ENCODE measurements at places on chromosomes 12 and 14.

DNA sequence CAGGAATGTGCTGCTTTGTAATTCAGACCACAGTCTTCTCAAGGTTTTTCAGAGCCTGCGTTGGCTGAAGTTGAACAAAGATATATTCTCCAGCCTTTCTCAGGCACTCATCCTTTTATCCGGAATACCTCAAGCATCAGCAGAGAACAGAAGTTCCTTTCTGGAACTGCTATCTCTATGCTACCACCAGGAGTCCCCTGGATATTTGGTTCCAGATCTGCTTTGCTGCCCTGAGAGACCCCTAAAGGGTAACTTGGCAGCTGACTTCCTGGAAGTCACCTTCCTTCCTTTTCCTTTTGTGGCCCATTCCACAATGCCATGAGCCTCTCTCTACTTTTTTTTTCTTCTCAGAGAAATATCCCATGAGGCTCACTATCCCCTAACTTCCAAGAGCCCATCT, 188.2 kb downstream of the PLCZ1 start:
- no peak for DNase-seq

DNA sequence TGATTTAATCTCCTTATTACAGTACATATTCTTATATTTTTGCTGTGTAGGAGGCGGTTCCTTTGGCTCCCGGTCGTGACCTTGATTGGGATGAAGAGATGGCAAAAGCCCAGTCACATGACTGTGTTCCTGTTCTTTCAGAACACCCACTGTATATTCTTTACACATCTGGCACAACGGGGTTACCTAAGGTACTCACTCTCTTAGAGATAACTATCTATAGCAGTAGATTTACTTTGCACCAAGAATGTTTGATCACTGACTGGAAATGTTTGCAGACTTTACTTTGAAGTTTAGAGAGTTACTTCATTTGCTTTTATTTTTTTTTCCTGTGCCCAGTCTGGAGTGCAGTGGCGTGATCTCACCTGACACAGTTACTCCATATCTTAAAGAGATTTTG, 65.2 kb downstream of the ACSS3 start:
- no peak for DNase-seq

- DNase-seq: no peak
Measured at GRCh38 chr12:112096667-112097066, 11.9 kb downstream of the NAA25 start.

DNA sequence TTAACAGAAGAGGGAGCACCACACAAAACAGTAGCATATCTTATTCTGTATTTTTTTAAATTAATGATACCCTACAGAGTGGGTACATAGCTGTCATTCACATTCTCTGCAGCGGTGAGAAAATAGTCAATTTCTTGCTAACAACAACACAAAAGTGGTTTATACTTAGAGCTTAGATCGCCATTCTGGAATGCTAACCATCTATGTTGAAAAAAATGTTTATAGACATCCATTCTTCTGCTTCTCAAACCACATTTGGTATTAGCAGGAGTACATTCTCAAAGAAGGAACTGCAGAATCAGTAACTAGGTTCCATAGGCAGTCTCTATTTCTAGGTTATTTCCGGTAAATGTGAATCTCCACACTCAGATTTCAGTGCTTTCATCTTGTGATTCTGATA, 185.9 kb downstream of the PPFIA2 start:
- DNase-seq: no peak

GRCh38 chr14:85599939-85600338, 70.0 kb downstream of the FLRT2 start:
- DNase-seq: peak; percentile 41

DNA sequence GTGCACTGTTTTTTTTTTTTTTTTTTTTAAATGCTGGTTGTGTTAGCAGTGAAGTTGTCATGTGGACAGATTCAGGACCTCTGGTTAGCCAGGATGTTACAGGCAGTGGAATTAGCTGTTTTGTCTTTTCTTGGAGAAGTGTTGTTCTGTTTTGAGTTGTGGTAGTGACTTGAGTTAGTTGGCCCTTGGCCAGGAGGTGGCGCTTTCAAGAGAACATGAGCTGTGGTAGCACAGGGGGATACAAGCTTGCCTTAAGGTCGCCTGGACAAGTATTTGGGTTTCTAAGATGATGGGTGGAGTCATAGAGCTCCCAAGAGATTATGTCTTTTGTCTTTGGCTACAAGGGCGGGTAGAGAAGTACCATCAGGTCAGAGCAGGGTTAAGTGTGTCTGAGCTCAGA, 33.3 kb upstream of the CCDC198 start:
- DNase-seq: peak; percentile 4

DNA sequence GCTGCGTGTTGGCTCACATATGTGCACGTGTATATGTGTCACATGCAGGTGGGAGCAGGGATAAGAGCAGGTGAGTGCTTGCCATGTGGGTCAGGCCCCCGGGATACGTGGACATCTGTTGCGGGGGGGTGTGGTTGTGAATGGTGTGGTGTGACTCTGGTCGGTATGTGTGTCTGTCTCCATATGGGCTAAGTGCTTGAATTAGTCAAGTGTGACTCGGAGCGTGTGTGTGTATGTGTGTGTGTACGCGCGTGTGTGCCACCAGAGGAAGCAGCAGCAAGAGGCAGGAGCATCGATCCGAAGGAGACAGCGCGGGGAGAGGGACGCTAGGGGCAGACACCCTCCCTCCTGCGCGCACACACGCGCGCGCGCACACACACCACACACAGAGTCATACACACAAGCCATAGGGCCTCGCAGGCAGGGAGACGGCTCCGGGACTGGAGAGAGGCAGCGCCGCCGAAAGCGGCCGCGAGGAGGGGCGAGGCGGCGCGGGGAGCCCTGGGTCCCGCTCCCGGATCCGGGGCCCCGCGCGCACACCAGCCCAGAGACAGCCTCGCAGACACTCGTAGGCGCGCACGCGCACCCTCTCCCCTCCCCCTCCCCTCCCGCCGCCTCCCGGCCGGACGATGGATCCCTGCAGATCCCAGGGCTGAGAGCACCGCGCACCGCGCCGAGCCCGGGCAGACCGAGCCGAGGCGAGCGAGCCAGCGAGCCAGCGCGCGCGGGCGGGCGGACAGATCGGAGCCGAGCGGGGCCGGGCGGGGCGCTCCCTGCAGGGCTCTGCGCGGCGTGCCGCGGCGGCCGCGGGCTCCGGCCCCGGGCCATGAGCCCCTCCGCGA, at the start of gene ASIC1:
TSS of gene ASIC1 (plus strand) at position 597 of the 842 bp plus-strand sequence. CDS start 1,171 bp downstream, outside the sequence.
- DNase-seq: peak; percentile 79

- DNase-seq: peak; percentile 79
Measured at GRCh38 chr12:56521590-56522371, at the start of gene RBMS2. TSS of gene RBMS2 (plus strand) at chr12:56521820. CDS start at chr12:56522024, 204 bp downstream.

DNA sequence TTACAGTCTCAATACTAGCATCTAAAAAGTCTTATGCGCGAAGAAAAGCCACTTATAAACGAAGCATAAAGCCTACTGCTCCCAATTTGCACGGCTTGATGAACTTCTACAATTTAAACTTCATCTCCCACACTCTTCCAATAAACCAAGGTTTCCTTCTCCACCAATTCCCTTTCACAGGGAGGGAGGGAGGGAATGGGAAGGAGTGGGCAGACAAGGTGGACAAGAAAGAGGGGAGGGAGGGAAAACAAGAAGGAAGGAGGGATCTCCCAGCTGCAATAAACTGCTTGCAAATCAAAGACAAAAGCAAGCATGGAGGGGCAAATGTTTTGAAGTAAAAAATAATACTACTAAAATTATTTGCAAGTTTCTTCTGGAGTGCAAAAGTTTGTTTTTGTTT, 64.5 kb downstream of the MED13L start:
- DNase-seq: no peak

DNA sequence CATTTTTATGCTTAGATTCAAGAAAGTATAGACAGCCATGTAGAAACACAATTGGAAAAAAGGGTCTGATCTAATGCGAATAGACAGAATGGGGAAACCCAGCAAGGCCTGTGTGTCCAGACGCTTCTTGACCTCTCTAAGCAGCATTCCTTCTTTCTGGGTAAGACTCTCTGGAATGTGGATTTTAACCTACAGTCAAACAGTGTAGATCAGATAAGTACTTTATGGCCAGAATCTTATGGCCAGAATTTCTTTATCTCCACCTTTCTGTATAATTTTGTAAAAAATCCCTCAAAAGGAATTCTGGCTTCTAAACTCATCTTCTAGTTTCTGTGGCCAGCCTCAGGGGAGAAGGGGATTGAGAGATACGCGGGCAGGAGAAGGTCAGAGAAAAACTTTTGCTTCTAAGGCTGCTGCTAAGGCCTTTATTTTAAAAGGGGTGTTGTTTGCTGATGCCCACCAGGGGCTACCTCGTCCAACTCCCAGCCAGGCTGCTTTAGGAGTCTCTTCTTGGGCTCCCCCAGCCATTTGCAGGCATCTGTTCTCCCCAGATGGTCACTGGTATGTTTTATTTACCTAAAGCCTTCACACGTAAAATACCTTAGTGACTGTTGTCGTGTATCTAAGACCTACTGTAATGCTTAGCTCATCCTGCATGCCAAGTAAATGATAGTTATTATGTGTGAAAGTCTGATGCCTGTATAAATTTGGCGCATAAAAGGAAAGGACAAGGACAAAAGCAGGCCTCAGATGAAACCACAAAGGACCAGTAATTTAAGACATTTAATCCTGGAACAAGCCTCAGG, 68.4 kb downstream of the ANO6 start:
- no peak for DNase-seq

DNA sequence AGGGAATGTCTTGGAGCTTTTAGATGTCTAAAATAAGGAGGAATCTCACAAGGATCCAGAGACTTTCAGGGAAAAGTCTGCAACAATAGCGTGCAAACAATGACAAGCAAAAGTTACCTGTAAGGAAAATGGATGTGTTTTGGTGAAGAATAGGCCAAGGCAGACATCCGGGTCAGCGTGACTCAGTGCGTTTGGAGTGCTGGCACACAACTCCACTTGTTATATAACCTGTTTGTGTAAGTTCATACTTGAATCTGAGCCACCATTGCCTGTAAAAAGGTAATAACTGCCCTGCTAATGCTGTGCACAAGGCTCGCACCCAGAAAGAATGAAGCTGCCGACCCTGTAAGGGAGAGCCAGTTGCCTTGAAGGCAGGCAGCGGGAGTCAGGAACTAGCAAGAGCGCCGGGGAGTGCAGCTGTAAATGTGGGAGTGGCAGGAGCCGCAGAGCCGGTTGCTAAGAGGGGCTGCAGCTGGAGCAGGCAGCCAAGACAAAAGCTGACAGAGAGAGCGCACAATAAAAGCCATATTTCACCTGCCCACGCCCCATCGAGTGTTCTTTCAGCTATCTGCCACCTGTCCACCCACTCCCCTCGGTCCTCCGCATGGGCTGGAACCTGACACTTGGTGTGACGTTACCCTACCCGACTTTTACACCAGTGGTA, 638.5 kb upstream of the MIS18BP1 start:
- DNase-seq: no peak

GRCh38 chr14:53327716-53328115, 174.6 kb upstream of the DDHD1 start:
- no peak for DNase-seq

- no peak for DNase-seq
Measured at GRCh38 chr12:53076461-53076860, 2.7 kb downstream of the SPRYD3 start.

- no peak for DNase-seq
Measured at GRCh38 chr14:75944607-75945241, 37.1 kb downstream of the TGFB3 start.

DNA sequence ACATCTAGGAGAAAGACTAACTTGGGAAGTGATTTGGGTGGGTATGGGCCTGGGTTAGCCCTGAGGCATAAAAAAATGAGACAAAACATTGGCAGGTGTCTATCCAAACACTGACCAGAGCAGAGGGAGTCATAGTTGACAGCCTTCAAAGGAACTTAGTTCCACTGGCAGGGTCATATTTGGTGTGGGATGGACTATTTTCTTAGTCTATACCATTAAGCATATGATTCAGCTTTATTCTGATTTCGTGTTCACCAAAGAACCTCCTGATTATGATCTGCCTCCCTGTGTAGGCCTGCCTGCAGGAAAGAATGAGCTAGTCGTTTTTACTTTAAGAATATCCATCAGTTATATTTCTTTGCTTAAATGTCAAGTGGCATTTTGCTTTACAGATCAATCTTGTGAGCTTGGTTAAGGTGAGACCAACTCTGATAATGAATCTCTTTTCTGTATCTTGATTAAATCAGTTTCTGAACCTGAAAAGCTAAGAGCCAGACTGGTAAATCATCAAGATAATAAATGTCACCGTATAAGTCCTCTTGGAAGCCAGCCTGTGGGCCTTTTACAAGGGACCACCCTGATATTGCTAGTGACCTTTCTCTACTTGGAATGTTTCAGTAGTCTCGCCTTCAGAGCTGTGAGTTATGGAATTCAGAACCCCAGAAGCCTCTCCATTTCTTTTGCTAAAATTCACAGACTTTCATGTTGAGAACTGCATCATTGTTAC, 182.9 kb downstream of the MON2 start:
- no peak for DNase-seq

- peak; percentile 37 for DNase-seq
Measured at GRCh38 chr12:59780605-59781135, 184.8 kb downstream of the SLC16A7 start.

DNA sequence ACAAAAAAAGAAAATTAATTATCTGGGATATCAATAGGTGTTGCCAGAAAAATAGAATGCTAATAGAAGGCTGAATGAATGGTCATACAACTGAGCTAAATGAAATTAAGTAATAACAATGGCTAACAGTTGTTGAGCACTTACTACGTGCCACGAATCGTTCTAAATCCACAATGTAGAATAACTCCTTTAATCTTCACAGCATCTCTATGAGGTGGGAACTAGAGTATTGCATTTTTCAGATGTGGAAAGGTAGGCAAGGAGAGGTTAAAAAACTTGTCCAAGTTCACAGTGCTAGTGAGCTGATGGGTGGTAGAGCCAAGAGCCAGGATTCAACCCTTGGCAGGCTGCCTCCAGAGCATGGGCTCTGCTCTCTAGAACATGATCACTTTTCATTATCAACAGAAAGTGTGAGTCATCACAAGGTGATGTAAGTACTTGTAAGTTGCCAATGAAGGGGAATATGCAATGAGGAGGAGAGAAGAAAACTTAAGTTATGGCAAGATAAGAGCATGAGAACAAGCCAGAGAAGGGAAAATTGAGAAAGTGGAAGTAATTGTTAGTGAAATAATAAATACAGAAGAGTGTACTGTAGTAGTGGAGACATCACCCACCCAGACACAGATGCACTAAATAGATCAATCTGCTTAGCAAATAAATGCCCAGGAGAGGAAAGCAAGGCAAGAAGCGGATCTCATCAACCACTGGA, 122.1 kb downstream of the PRKD1 start:
- no peak for DNase-seq

DNA sequence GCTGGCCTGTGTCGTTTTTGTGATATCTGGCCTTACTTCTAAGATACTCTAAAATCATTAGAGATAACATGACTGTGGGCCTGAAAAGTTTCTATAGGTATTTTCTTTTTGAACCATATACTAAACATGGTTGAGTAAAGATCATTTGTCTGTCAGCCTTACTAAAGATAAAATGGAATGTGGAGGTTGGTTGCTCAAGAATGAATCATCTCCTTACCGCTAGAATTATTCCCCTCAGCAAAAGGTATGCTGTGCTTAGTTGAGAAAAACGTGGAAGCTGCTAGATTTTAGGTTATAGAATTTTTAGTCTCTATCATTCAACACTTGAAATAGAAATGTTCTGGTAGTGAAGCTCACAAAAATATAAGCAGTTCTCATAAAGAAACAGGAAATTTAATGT, 407.3 kb downstream of the AEBP2 start:
- DNase-seq: peak; percentile 22

Measured in KBM-7 (cell line).